HFF-Myc (cell line): ENCODE measurements at places on chromosomes 5 and 9.

- DNase-seq = no peak
These were observed 588.3 kb downstream of the RAB3C start for GRCh38 chr5:59171131-59171530.

DNA sequence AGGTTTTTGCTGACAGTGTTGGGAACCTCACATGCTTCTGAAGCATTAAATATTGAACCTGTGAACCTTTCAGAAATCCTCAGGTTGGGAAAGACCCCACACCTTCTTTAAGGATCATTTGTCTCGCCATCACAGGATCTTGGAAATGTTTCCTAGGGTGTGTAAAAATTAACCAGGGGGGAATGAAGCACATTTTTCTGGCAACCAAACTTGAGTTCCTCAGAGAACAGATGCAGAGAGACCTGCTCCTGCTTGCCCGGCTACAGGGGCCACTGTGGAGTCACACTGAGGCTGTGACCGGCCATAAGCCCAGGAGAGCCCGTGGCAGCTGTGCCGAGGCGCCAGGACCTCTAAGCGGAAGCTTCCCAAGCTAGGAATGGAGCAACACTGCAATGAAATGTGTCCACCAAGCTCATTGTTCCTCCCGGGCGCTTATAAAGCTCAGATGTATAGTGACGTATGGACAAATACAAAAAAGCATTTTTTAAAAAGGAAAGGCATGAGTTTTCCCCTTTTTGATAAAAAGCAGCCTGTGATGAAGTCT lies 7.7 kb downstream of the CXCL14 start:
- DNase-seq = no peak

GRCh38 chr9:100525563-100525962 lies 52.3 kb upstream of the CAVIN4 start:
- DNase-seq = no peak

GRCh38 chr5:676699-677076 lies 16.5 kb downstream of the TPPP start:
- DNase-seq = no peak

GRCh38 chr5:170749911-170750431 lies 33.6 kb upstream of the GABRP start:
- no peak for DNase-seq

GRCh38 chr5:111236995-111237394 lies 12.8 kb downstream of the CAMK4 start:
- DNase-seq = no peak

DNA sequence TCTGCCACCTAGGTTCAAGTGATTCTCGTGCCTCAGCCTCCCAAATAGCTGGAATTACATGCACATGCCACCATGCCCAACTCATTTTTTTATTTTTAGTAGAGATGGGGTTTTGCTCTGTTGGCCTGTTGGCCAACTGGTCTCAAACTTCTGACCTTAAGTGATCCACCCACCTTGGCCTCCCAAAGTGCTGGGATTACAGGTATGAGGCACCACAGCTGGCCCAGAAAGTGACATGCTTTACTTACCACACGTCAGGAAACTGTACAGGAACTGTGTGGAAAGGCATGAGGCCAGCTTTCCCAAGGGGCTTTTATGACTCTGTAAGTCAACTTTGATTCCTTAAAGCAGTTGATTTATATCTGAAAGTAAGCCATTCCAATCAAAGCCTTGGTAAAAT lies 25.0 kb downstream of the DNAJB5 start:
- DNase-seq = no peak

GRCh38 chr5:75885321-75885720 lies 168.1 kb upstream of the POC5 start:
- no peak for DNase-seq

DNA sequence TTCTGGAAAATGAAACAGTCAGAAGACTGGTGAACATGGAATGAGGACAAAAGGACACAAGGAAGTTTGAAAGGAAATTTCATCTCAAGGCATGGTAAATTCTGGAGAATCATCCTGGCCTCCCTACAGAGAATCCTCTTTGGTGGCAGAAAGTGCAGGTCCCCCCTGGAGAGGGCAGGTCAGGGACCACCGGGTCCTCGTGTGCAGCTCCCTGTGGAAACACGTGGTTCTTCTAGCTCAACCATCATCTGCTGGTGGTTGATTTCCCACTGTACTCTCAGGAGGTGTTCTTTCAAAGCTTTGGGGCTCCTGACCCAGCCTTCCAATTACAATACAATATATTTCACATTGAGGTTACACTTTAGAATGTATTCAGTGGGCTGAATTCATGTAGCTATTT lies 2.6 kb upstream of the GTF3C5 start:
- no peak for DNase-seq

DNA sequence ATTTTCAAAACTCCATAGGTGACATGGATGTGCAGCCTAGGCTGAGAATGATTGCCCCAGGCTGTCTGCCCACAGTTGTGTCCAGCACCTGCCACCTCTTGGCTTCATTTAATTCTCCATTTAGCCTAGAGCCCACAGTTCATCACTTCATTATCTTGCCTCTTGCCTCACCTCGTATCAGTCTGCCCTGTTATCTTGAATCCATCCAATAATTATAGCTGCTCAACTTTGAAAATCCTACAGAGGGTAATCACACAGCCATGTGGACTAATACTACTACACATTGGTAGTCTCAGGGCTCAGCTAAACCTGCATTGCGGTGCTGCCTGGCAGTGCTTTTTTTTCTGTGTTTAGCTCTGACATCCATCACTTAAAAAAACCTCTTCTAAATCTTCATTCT lies 7.4 kb downstream of the UGCG start:
- DNase-seq = no peak

- no peak for DNase-seq
These were observed 950.7 kb upstream of the TYRP1 start for GRCh38 chr9:11742471-11742870.

- DNase-seq = no peak
These were observed 862.2 kb downstream of the DTWD2 start for GRCh38 chr5:118126159-118126558.

DNA sequence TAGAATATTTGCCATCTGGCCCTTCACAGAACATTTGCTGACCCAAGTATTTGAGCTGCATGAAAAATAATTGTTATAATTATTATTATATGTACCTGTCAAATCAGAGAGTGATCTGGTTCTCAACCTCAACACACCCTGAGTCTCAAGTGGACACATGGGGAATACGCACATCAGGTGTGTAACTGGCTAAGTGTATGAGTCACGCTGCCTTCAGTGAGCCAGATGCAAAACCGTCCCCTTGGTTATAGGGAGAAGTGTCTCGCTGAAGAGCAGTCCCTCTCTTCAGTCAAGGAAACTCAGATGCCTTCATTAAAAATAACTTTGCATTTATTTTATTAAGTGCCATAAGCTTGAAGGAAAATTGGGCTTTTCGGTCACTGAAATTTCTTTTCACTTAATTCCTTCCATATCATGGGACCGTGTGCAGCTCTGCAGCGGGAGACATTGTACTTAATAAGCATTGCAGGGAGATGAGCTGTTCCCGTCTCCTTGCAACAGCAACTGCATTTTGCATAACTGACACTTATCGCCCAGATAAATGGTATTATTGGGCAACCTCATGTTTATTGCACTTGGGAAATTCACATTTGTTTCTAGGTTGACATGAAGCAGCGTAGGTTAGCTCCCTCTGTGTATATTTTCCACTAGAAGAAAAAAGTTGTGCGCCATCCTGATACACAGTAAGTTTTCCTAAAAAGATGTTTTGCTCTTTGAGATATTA lies 512.3 kb upstream of the DAP start:
- DNase-seq = no peak

DNA sequence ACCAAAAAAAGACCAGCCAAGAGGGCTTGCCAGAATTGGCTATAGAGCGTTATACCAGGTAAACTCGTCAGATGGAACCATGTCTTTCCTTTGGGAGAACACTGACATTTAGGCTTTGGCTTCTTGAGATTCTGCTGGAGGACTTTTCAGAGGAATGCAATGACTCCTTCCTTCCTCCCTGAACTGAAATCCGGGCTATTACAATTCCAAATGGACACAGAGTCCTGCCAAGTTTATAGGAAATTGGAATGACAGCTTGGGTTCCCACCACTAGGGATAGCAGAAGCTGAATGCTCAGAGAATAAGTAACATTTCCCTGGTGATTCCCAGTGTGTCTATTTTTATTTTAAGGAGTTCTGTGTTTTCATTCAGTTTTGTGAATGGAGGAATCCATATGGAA lies 143.0 kb downstream of the FGF1 start:
- DNase-seq = no peak

GRCh38 chr5:31688515-31689092 lies 49.7 kb downstream of the PDZD2 start:
- DNase-seq = no peak

GRCh38 chr5:140117523-140117922 lies 3.6 kb downstream of the PURA start:
- DNase-seq = no peak

GRCh38 chr9:109101202-109101595 lies 18.5 kb downstream of the TMEM245 start:
- DNase-seq = no peak

- no peak for DNase-seq
These were observed 11.3 kb downstream of the C9 start for GRCh38 chr5:39352951-39353350.

- no peak for DNase-seq
These were observed 494 bp downstream of the CERT1 start for GRCh38 chr5:75510836-75511434.

GRCh38 chr5:138819081-138819480 lies 56.1 kb downstream of the LRRTM2 start:
- no peak for DNase-seq
